H4 (cell line): ENCODE measurements at places on chromosomes 3 and 15. TPM values are rescaled to one million over a fixed set of nuclear protein-coding genes. Genes with fewer than 3 reads are reported as not detected.

HCN4 gene
- 0.04 TPM in 2 replicates for total RNA-seq

P2RY14 gene
- not detected in 2 replicates for total RNA-seq

ANKUB1 gene
- not detected in 2 replicates for total RNA-seq

CASR gene
- total RNA-seq = not detected in 2 replicates

CRYGS gene
- total RNA-seq = 0.10 TPM in 1 of 2 replicates, not detected in the other
